ENCODE measurements at places on chromosomes 4 and X. TPM values are rescaled to one million over a fixed set of nuclear protein-coding genes. Genes with fewer than 3 reads are reported as not detected.

Gene SATL1
- total RNA-seq, result not detected

Gene CACNA1F
- total RNA-seq, result not detected

Gene MAP3K15
- total RNA-seq, result 2.1 TPM

Gene NOX1
- 0.07 TPM for total RNA-seq

Gene PFKFB1
- not detected for total RNA-seq

Gene CFP
- total RNA-seq, result 0.17 TPM

Gene RAP2C
- total RNA-seq, result 31.0 TPM

Gene RAB9B
- total RNA-seq, result not detected

Gene AADAT
- total RNA-seq, result 8.0 TPM

Gene PDZD4
- total RNA-seq, result 2.9 TPM

Gene HMGB3
- 125 TPM for total RNA-seq

Gene DYNLT3
- 16.2 TPM for total RNA-seq

Gene APBB2
- total RNA-seq, result 7.3 TPM

Gene GPR82
- total RNA-seq, result not detected

Gene STATH
- total RNA-seq, result not detected

Gene GIMD1
- not detected for total RNA-seq

Gene MAGEC2
- total RNA-seq, result not detected

Gene MXRA5
- total RNA-seq, result not detected

Gene CYBB
- total RNA-seq, result 0.02 TPM

Gene AWAT2
- total RNA-seq, result not detected

Gene CFI
- 0.37 TPM for total RNA-seq

Gene IGSF1
- 0.32 TPM for total RNA-seq

Gene CSAG3
- total RNA-seq, result not detected

Gene PWWP3B
- not detected for total RNA-seq

Gene CCSER1
- not detected for total RNA-seq

Gene PPP1R2C
- not detected for total RNA-seq

Gene PNMA6A
- total RNA-seq, result 4.9 TPM

Gene ZNF674
- 2.6 TPM for total RNA-seq

Gene GUF1
- 11.6 TPM for total RNA-seq

Gene CT45A1
- total RNA-seq, result not detected

Gene P2RY8
- 0.02 TPM for total RNA-seq

Gene SH2D1A
- not detected for total RNA-seq

Gene BEND2
- not detected for total RNA-seq

Gene DUSP21
- not detected for total RNA-seq

Gene RBMXL3
- total RNA-seq, result not detected

Gene ADH1C
- not detected for total RNA-seq

Gene FHDC1
- 0.86 TPM for total RNA-seq

Gene ERAS
- 0.10 TPM for total RNA-seq

Gene PLP2
- 450 TPM for total RNA-seq

Gene DDIT4L
- total RNA-seq, result 0.21 TPM

Gene CXCR3
- total RNA-seq, result 0.09 TPM

Gene RENBP
- total RNA-seq, result 0.22 TPM

Gene RPA4
- 0.10 TPM for total RNA-seq

Gene MSANTD1
- total RNA-seq, result 0.21 TPM

Gene CHIC1
- 4.5 TPM for total RNA-seq

Gene GLRA2
- total RNA-seq, result not detected

Gene ZBTB49
- 2.8 TPM for total RNA-seq

Gene PAGE2B
- total RNA-seq, result not detected

Gene GAGE12F
- total RNA-seq, result not detected

Gene AIMP1
- 41.7 TPM for total RNA-seq

Gene FAM149A
- total RNA-seq, result 1.1 TPM

Gene HELT
- not detected for total RNA-seq

Gene RNF175
- not detected for total RNA-seq

Gene DMP1
- not detected for total RNA-seq

Gene ZNF330
- 27.1 TPM for total RNA-seq

Gene PDE5A
- total RNA-seq, result 0.39 TPM

Gene CNKSR2
- 2.5 TPM for total RNA-seq

Gene TDO2
- total RNA-seq, result 0.56 TPM

Gene JCHAIN
- 0.20 TPM for total RNA-seq

All from A549 treated with Hydrocortisone at 1 μM for 4 hours (cell line).